ENCODE measurements at places on chromosomes 2 and 18.

GRCh38 chr2:133885847-133886246 lies 317.6 kb upstream of the NCKAP5 start:
- DNase-seq: no peak

GRCh38 chr2:238169048-238169707 lies 10.4 kb downstream of the ERFE start:
- no peak for DNase-seq

- peak; percentile 64 for DNase-seq
Observed at GRCh38 chr2:207812058-207812725, 42.5 kb upstream of the FZD5 start.

DNA sequence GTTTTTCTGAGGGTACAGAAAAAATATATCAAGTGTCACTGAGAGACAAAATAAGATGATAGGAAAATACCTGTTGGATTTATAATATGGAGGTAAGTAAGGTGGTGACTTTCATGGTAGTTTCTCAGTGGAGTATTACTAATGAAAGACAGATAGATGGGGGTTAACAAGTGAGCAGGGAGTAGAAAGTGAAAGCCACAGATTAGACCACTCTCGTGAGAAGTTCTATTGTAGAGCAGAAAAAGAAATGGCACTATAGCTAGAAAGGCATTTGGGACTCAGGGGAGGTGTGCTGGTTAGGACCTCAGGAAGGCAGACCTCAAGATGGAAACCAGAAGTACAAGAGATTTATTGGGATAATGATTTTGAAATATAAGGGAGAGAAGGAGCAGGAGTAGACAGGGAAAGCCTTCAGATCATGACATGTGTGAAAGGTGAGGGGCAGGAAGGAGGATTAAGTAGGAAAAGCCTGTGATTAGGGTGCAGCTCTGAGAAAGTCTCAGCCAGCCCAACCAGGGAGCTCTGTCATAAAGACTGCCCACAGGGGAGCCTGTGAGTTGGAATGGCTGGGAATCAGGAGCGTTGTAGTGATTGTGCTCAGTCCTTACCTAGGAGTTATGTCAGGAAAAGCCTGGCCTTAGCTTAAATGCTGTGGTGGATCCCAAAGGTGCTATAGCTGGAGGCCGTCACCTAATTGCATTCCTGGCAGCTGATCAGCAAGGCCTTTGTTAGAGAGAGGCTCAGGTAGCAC lies 198.1 kb downstream of the IKZF2 start:
- DNase-seq: no peak

GRCh38 chr2:19348692-19349091 lies 9.7 kb downstream of the OSR1 start:
- no peak for DNase-seq

GRCh38 chr2:184006998-184007397 lies 591.3 kb upstream of the ZNF804A start:
- DNase-seq: peak; percentile 61

- no peak for DNase-seq
Observed at GRCh38 chr2:154457286-154457685, 241.2 kb upstream of the KCNJ3 start.

DNA sequence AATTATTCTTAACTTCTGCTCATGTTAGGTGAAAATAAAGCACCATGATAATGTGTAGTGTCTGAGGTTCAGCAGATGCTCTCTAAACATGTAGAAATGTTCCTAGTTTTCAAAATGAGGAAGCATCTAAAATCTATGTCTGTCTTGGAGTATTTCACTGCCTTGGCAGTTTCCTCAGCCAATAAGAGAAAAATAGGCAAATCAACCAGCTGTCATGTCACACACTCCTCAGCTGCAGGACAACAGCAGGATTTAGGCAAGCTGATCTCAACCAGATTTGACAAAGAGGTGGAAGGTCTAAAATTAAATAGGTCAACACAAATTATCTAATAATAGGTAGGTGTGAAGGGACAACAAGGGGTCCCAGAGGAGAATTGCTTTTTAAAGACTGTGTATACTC lies 164.1 kb upstream of the BOD1L2 start:
- DNase-seq: no peak

DNA sequence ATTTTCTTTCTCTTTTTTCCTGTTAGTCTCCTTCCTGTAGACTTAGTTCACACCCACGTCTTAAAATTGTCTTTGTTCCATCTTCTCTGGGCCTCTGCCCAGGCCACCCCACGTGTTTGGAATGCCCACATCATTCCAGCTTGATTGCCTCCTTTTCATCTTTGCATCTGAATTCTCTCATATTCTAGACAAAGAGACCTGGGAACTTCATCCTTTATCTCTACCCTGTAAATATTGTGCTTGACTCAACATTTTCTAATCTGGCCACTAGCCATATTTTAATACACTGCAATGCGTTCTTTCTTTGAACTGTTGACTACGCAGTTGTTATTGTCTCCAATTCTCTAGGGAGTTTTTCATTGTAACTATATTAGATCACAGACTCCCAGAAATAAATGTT lies 187.5 kb upstream of the NRXN1 start:
- DNase-seq: no peak

GRCh38 chr2:218671097-218671653 lies 627 bp downstream of the RNF25 start:
- DNase-seq: peak; percentile 16

DNA sequence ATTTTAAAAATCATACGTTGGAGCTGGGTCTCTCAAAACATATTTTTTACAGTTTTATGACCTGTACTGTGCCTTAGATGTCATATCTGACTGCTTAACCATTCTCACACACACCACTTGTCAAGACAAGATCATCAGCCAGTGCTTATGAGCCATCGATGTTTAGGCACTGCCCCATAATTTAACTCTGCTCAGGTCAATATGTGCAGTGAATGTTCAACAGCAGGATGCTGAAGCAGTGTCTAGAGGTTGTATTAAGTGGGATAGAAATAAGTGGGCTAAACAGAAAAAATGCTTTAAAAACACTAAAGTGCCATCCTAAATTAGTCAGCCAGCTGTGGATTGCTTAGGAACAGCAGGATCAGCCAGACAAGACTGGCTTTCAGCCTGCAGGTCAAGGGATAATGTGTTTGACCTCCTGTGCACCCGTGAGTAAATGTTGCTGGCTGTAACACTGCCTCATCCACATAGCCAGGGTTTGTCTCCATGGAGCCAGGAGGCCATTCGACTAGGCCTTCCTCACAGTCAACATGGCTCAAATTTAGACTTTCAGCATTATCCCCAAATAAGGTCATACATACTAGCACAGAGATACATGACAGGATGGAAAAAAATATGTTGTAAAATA lies 139.0 kb upstream of the NXPH2 start:
- DNase-seq: no peak
